ENCODE measurements at places on chromosomes 3 and 15.

- DNase-seq: no peak
These were observed 837.0 kb upstream of the CFAP20DC start for GRCh38 chr3:59886790-59887189.

DNA sequence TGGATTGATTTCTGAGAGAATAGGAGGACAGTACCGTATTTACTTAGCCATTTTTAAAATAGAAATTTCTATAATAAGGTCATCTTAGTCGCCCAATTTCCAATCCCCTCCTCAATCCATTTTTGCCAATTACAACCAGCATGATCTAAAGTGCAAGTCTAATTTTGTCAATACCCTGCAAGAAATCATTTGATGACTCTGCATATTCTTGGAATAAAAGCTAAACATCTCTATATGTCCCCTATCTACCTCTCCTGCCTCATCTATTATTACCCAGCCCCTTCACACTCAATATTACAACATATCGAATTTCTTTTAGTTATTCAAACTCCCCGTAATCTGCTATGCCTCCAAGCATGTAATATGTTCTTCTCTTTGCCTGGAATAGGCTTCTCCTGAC lies 41.9 kb upstream of the TEX55 start:
- no peak for DNase-seq

DNA sequence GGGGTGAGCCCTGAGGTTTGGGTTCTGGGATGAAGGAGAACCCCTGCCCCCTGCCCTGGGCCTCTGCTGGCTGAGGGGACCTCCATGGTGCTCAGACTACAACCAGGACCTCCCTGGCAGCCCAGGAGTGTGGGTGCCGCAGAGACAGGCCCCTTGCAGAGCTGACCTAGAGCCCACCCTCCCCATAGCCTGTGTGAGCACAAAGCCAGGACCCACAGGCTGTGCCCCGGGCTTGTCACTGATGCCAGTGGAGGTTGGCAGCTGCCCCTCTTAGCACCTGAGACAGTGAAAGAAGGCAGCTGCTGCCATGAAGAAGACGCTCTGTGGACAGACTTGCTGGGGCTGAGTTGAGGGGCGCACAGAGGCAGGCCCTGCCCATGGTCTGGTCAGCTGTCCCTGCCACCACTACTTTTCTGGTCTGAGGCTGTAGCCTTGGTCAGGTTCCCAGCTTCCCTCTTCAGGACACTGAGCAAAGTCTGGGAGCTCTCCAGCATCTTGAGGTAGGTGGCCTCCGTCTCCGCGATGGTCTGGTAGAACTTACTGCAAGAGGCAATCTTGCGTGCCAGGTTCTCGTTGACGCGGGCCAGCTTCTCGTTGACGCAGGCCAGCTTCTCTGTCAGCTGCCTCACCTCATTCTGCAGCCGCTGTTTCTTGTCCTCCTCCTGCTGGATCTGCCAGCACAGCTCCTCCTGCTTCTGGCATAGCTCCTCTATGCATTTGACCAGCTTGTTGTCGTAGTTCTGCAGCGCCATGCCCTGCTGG lies 23.0 kb downstream of the USP4 start:
- no peak for DNase-seq

- DNase-seq: no peak
These were observed 27.6 kb downstream of the ZFAND6 start for GRCh38 chr15:80087104-80087503.

DNA sequence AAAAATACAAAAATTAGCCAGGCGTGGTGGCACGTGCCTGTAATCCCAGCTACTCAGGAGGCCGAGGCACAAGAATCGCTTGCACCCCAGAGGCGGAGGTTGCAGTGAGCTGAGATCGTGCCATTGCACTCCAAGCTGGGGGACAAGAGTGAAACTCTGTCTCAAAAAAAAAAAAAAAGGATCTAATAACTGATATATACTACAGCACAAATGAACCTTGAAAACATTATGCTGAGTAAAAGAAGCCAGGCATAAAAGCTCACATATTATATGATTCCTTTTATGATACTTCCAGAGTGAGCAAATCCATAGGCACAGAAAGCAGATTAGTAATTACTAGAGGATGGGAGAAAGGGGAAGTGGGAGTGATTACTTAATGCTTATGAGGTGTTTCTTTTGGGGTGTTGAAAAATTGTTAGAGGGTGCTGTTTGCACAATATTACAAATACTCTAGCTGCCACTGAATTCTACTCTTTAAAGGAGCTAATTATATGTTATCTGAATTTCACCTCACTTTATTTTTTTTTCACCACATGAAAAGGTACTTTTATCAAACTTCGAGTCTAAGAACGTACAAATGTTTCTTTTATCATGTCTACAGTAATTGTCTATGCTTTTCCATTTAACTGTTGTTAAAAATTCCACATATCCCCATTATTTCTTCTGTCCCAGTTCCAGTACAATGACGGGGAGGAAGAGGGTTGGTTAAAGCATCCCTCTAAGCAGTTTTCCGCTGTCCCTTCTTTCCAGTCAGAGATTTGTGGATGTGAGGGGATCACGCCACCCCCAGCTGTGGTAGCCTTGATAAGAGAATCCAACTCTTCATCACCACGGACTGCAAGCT lies 77.7 kb upstream of the FAM174B start:
- no peak for DNase-seq

DNA sequence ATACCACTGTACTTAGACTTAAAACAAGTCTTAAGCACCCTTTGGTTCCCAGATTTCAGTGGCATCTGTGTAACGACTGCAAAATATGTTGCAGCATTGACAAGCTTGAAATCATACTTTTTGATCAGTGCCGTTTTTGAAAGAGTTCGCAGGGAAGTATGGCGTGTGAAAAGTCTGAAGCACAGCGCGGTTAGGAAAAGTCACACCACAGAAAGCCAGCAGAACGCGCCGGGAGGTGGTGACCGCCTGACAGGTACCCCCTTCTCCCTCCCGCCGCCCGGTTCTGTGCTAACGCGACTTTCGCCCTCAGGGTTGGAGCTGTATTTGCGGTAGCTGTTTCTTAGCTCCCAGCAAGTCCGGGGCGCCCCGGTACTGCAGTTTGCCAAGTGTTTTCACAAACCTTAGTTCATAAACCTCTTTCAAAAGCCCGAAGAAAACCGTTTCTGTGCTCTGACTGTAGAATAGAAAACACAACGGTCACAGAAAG lies 481 bp upstream of the CRYBG3 start:
- no peak for DNase-seq

DNA sequence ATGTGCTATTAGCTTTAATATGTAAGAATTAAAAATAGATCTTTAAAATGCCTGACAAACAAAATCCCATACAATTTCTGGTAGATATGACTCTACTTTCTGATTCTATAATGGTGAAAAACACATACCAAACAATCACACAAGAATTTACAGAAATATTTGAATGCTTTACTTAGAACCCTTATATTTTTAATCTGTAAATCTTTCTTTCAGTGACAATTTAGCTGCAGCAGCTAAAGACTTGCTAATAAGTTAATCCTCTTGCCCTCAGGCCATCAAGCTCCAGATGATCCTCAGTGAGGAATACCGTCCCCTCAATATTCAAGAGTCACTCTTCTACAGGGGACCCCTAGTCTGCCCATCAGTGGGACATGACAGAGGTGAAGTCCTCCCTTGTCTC lies 55.6 kb downstream of the C3orf80 start:
- no peak for DNase-seq

GRCh38 chr3:101513419-101513986 lies 491 bp upstream of the SENP7 start:
- no peak for DNase-seq

- DNase-seq: no peak
These were observed 52.9 kb downstream of the LRTM1 start for GRCh38 chr3:54874816-54875556.

Measured in NCI-H1092 treated with DMSO at 0.1 percent for 48 hours (cell line).